ENCODE measurements at places on chromosomes 11 and 22. TPM values are rescaled to one million over a fixed set of nuclear protein-coding genes. Genes with fewer than 3 reads are reported as not detected.

OR51B5 gene
- 0.99 TPM for total RNA-seq

CDC42BPG gene
- total RNA-seq = 2.4 TPM

F2 gene
- not detected for total RNA-seq

CDCA5 gene
- total RNA-seq = 3.7 TPM

GGTLC2 gene
- total RNA-seq = not detected

LRRN4CL gene
- 12.4 TPM for total RNA-seq

MAJIN gene
- total RNA-seq = not detected

NOX4 gene
- total RNA-seq = 8.2 TPM

IFITM2 gene
- total RNA-seq = 11.1 TPM

APOA5 gene
- total RNA-seq = not detected

DDX25 gene
- total RNA-seq = 5.6 TPM

MRGPRX3 gene
- total RNA-seq = not detected

PDHX gene
- total RNA-seq = 54.4 TPM

YDJC gene
- 9.2 TPM for total RNA-seq

ENTHD1 gene
- total RNA-seq = not detected

FGF3 gene
- not detected for total RNA-seq

OR10V1 gene
- not detected for total RNA-seq

COX8A gene
- 199 TPM for total RNA-seq

SPDYC gene
- total RNA-seq = not detected

KDM4D gene
- total RNA-seq = 2.3 TPM

CCDC116 gene
- 0.27 TPM for total RNA-seq

VPREB1 gene
- total RNA-seq = 0.66 TPM

SYT9 gene
- total RNA-seq = 14.8 TPM

OR8G5 gene
- total RNA-seq = not detected

PPP6R3 gene
- 247 TPM for total RNA-seq

IFITM1 gene
- 20.2 TPM for total RNA-seq

PRCP gene
- total RNA-seq = 73.1 TPM

DEFB131B gene
- total RNA-seq = not detected

TSKU gene
- total RNA-seq = 31.2 TPM

P2RY2 gene
- 3.8 TPM for total RNA-seq

OR52A1 gene
- total RNA-seq = not detected

MMP27 gene
- total RNA-seq = 1.2 TPM

OR2AG2 gene
- total RNA-seq = 0.16 TPM

LGALS1 gene
- total RNA-seq = 510 TPM

PKP3 gene
- 5.5 TPM for total RNA-seq

P2RY6 gene
- total RNA-seq = 0.44 TPM

C11orf97 gene
- total RNA-seq = not detected

TBX10 gene
- total RNA-seq = not detected

All from camera-type eye (tissue), 1 donor.